ENCODE measurements at places on chromosomes 4 and X. TPM values are rescaled to one million over a fixed set of nuclear protein-coding genes. Genes with fewer than 3 reads are reported as not detected.

The EREG gene
- 7.5 TPM for total RNA-seq

The TLR6 gene
- total RNA-seq, result 1.3 TPM

The TLR7 gene
- not detected for total RNA-seq

The TCEAL6 gene
- not detected for total RNA-seq

The N4BP2 gene
- total RNA-seq, result 13.7 TPM
